ENCODE measurements at places on chromosomes 12 and 14.

- no peak for DNase-seq
These were observed 205.7 kb downstream of the ITPR2 start for GRCh38 chr12:26627335-26627734.

- no peak for DNase-seq
These were observed 127.2 kb upstream of the DAAM1 start for GRCh38 chr14:59061292-59061691.

- DNase-seq = no peak
These were observed 45.3 kb downstream of the SLC35F4 start for GRCh38 chr14:57820581-57820980.

GRCh38 chr12:120718055-120718454 lies 7.6 kb upstream of the ACADS start:
- no peak for DNase-seq

DNA sequence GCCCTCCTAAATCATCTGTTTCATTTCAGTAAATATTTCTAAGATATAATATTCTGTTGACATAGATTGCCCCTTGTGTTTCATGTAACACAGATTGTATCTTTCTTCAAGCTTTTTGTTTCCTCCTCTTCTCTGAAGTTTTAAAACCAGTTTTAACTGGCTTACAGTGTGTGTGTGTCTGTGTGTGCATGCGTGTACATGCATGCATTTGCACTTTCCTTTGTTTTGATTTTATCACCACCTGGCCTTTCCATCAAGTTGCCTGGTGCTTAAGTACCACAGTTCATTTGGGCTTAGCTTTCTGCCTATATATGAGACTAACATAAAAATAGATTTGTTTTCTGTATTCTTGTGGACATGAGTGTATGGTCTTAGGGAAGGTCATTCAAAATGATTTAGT lies 31.9 kb downstream of the ETNK1 start:
- no peak for DNase-seq

- DNase-seq = no peak
These were observed 7.3 kb downstream of the DYRK4 start for GRCh38 chr12:4569261-4569660.

- DNase-seq = no peak
These were observed 129.1 kb upstream of the TMCC3 start for GRCh38 chr12:94779485-94779884.

DNA sequence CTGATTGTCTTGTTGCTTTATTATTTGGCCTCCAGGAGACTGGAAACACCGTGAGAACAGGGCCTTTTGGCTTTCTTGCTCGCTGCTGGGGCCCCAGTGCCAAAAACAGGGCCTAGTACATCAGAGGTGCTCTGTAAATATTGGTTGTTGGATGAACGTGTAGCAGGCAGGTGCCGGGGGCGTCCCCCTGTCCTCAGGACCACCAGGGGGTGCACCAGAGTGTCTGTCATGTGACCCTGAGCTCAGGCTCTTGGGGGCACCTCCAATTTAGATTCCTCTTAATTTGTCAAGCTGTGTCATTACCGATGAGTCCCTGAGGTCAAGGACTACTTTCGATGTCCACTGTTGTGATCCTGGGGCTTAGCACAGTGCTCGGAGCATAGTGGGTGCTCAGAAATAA lies 87.1 kb downstream of the ACACB start:
- DNase-seq = no peak

GRCh38 chr12:119229205-119229604 lies 50.5 kb downstream of the HSPB8 start:
- DNase-seq = no peak

DNA sequence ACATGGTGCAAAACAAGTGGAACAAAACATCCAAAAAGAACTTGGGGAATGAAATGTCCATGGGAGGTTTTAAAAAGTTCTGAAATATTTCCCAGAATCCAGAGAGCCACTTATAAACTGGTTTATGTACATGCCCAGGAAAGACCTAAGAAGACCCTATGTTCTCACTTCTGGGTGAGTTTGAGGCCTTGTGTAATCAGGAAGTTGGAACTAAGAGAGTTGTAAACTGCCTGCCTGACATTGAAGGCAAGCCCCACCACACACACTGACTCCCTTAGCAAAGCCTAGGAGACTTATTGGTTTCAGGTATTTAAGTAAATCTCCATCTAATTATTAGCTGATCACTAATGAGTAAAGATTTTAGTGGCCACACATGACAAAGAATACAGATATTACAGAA lies 142.5 kb downstream of the LRIG3 start:
- DNase-seq = no peak

DNA sequence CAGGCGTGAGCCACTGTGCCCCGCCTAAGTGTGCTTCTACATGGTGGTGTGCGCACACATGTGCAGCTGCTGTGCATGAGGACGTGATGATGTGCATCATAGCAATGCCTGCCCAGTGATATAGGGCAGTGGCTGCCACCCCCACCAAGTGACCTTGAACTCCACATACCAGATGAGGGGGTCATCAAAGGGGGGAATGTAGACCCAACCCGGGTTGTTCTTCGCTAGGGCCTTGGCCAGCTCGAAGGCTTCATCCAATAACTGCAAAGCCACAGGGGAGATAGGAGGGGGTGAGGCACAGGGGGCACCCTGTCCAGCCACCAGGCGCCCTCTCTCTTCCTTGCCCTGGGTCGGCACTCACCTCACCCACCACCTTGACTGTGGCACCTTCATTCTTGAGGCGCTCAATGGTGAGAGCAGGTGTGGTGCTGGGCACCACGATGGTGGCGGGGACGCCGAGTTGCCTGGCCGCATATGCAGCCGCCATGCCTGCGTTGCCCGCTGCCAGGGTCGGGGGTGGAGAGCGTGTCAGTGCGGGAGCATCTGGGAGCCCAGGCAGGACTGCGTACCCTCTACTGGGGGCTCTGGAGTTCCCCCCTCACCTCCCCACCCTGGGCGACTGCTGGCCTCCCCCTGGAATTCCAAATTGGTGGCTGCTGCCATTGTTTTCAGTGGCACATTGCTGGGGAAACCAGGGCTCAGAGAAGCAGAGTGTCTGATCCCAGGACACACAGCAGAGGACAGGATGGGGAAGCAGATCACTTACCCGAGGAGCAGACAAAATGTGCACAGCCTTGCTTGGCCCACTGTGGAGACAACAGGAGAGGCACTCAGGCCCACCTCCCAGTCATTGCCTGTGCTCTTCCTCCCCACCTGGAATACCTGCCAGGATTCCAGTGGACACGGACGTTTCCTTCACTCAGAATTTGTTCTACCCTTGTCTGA lies 5.1 kb downstream of the SDS start:
- no peak for DNase-seq

DNA sequence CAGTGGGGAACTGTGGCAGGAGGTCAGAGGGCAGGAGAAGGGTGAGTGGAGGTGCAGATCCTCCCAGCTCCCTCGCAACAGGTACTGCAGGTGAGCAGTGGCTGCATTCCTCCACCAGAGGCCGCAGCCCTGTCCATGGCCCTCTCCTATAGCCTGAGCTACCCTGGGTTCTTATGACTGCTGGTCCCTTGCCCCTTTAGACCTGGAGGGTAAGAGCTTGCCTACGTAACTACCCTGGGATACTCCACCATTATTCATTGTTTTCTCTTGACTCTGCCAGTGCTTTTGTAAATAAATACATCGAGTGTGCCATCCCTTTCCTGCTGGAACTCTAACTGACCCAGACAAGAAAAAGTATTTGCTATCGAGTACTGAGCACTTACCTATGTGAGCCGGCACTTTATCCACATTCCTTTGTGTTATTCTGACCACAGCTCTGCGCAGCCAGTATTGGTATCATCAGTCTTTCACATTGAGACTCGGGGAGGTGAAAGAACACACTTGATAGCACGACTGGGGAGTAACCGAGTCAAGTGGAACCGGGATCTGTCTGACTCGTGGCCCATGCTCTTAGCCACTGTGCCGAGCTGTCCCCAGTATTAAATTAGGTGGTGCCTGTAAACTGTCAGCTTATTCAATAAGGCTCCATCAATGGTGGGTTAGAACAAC lies 38.5 kb downstream of the LTBP2 start:
- no peak for DNase-seq

GRCh38 chr14:53921027-53921426 lies 35.6 kb downstream of the BMP4 start:
- DNase-seq = no peak

GRCh38 chr14:85744573-85744972 lies 214.6 kb downstream of the FLRT2 start:
- no peak for DNase-seq

DNA sequence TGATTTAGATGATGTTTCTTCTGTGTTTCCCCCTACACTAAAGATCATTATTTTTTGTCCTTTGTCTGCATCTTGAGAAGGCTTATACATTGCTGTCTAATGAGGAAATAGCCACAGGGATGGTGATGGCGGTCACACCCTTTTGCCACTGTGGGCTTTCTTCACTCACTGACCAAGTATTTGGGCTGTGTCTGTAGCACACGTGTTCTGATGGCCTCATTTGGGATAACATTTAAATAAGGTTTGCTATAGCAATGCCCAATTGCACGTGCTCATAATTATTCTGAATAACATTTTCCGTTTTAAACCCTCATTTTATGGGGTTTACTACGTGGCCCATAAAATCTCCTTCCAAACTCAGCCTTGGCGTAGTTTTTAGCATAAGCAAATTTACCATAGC lies 230.3 kb upstream of the PRICKLE1 start:
- no peak for DNase-seq

Data from T-cell (primary cell).